ENCODE measurements at places on chromosomes 1 and 21.

DNA sequence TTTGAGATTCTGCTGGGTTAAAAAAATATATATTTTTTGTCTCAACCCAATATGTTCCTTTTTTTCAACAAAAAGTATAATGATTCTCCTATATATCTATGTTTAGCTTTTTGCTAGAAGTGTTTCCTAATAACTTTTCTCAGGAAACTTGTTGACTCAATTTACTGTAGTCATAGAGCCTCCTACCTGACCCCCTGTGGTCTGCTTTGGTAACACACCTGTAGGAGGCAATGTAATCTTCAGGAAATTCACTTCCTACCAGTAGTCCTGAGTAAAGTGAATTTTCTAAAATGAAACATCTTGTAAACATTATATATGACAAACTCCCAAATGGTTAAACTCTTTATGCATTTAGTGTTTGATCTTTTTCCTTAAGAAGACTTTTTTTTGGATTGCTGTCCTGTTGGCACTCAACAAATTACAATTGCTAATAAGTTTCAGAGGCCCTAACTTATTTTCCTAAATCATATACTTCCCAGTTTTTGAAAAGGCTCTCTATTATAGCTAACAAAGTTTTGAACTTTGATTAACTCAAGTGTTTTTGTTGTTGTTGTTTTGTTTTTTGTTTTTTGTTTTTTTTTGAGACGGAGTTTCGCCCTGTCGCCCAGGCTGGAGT is 118.3 kb downstream of the OLFML2B start:
- DNase-seq: peak; percentile 5

GRCh38 chr1:11594222-11594621 is 60.0 kb downstream of the FBXO2 start:
- no peak for DNase-seq

DNA sequence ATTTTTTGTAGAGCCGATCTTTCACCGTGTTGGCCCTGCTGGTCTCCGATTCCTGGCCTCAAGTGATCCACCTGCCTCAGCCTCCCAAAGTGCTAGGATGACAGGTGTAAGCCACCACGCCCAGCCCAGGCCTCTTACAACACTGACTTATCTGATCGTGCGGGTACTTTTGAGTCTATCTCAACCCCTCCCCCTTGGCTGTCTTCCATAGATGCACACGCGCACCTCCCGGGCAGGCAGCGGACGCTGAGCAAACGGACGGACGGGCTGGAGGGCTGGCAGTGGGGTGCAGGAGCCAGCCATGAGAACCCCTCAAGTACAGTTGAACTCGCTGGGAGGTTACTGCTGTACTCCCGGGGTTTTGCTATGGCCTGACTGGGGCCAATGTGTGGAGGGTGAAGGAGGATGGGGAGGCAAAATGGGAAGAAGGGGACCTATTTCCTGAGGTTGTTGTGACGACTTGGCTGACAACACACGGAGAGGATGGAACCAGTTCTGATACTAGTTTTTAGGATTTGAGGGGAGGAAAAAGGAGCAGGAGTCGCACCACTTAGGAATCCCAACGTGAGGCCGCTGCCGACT is 959 bp downstream of the CD58 start:
- DNase-seq: no peak

DNA sequence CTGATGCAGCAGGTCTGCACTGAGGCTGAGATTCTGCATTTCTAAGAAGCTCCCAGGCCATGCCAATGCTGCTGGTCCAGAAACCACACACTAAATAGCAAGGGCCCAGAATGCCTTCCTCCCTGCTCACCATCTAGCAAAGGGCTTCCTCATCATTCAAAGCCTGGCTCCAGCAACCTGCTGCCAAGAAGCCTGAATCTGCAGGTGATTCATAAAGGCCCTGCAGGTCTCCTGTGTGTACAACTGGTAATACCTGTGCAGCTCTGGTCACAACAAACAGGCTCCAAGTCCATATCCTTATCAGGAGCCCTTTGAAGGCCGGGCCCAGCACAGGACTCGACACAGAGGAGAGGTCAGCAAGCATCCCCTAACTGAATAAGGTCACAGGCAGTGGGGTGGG is 26.7 kb downstream of the GLIS1 start:
- DNase-seq: no peak

DNA sequence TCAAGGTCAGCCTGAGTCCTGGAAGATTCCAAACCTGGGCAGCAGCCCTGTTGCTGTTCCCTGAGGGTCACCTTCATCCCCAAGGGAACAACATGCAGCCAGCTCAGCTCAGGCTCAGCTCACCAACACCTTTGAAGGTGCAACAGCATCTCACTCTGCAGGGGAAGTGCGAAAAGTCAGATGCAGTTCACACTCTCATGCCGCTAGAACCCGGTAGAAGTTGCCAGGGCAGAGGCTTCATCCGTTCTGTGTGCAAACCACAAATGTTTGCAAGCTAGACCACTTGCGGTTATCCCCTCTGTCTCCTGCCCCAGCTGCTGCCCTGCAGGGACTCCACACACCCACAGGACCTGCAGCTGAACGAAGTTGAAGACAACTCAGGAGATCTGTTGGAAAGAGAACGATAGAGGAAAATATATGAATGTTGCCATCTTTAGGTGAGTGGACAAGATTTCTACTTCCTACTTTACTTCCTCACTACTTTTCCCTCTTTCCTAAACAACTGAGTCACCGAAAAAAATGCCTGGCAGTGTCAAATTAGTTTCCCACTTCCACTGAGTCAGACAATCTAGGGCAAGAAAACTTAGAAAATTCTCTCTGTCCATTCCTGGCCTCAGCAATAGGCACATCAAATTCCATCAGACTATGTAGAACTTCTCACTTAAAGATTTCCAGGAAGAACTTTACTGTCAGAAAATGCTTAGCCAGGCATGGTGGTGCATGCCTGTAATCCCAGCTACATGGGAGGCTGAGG is 1.8 kb upstream of the FCRL6 start:
- DNase-seq: no peak

DNA sequence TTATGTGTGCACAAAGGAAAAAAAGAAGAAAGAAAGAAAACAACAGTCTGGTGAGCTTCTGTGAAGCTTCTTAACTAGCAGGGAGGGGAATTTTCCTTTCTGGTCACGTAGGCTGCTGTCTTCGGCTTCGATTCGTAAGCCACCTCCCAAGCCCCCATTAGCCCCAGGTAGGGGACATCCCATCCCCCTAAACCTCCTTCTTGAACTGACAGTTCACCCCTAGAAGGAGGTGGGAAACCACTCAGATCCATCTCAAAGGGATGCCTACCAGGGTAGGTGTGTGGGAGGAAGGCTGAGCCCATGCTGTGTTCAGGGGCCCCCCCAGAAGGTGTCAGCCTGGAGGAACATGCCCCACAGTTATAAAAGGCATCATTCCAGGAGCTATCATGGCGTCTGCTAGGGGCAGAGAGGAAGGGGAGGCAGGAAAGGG is 25.8 kb downstream of the CD247 start:
- DNase-seq: no peak

- no peak for DNase-seq
Observed at GRCh38 chr1:55584526-55585401, 369.6 kb upstream of the USP24 start.

DNA sequence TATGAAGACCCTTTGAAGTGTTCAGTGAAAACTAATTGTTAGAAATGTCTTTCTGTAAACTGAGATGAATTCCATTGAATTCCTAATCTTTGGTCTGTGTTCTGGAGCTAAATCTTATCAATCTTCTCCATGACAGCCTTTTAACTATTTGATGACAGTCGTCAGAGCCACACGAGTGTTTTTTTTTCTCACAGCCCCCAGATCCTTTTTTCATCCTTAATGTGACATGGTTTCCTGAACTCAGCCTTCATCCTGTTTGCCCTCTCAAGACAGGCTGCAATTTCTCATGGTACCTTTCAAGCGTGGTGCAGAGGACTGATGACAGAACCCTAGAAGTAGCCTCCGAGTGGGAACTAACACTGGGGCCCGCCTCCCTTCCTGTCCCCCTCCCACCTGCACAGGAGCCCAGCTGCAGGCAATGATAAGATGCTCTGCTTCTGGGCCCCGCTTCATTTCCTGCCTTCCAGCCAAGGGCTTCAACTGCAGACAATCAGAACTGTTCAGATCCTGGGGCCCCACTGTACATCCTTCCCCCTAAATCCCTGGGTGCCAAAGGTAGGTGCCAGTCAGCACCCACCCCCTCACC is 114.6 kb upstream of the VAV3 start:
- no peak for DNase-seq

DNA sequence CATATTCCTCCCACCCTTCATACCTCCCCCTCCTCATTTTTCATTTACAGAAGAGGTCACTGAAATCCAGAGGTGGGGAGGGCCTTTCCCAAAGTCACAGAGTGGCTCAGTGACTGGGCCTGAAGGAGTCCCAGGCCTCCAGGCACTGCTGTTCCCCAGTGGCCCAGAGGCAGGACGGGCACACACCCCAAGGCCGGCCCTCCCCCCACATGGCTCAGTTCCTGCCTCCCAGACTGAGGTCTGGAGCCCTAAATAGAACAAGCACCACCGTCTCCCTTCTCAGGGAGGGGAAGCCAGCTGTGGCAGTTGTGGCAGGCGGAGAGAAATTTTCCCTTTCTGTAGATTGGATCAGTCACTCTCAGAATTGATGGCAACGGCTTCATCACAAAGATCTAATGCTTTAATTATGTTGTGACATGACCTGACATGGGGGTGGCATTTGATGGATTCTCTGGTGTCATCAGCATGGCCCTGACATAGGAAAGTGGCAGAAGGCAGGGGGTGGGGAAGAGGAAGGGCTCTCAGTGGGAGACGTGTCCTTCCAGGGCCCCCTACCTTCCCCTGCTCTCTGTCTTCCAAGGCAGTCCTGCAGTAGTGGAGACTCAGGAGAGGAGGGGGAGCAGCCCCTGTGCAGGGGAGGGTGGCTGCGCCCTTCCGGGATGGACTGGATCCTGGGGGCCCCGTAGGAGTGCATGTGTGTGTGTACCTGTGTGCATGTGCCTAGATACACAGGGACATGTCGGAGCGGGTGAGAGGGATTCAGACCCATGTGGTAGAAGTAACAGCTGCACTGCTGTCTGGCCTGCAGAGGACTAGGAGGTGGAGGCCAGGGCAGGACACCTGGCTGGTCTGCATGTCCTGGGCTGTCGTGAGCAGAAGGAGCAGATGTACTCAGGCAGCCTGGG is 41.2 kb upstream of the FOXO6 start:
- DNase-seq: no peak

DNA sequence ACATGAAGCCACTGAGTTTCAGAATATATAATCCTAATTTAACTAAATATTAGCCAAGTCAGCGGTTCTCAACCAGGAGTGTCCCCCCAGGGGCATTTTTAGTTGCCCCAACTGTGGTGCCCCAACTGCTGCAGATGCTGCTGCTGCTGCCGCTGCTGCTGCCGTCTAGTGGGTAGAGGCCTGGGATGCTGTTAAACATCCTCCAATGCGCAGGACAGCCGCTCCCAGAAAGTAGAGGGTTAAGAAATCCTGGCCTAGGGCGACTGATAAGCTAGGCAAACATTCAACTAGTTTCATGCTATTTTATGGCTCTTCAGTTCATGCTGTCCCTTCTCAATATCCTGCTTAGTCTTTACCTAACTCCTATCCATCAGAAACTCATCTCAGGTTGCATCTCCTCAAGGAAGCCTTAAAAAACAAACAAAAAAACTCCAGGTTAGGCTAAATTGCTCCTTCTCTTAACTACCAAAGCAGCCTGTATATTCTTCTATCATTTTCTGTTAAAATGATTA is 9.9 kb upstream of the DCAF6 start:
- DNase-seq: no peak

- DNase-seq: no peak
Observed at GRCh38 chr1:103190766-103191165, 82.4 kb upstream of the COL11A1 start.

- DNase-seq: no peak
Observed at GRCh38 chr21:40235528-40235927, 368.3 kb downstream of the PCP4 start.
